ENCODE measurements at places on chromosomes 13 and 19. TPM values are rescaled to one million over a fixed set of nuclear protein-coding genes. Genes with fewer than 3 reads are reported as not detected.

GPC5 gene
- 0.19 TPM for total RNA-seq

SLC10A2 gene
- not detected for total RNA-seq

NLRP12 gene
- total RNA-seq, result under 0.01 TPM

CPB2 gene
- total RNA-seq, result not detected

CYP2A6 gene
- total RNA-seq, result not detected

XRCC1 gene
- 19.4 TPM for total RNA-seq

TPM4 gene
- 927 TPM for total RNA-seq

LYL1 gene
- 3.3 TPM for total RNA-seq

OLFM2 gene
- total RNA-seq, result 37.5 TPM

MAMSTR gene
- total RNA-seq, result 0.28 TPM

KISS1R gene
- total RNA-seq, result not detected

FLT3LG gene
- total RNA-seq, result 3.4 TPM

SIGLEC12 gene
- not detected for total RNA-seq

GADD45B gene
- 22.8 TPM for total RNA-seq

ARHGEF1 gene
- total RNA-seq, result 51.6 TPM

CEACAM4 gene
- not detected for total RNA-seq

ZNF714 gene
- 9.2 TPM for total RNA-seq

TPRX2 gene
- not detected for total RNA-seq
